Anterior cingulate cortex (tissue), 58 donors: ENCODE measurements at places on chromosomes 5 and 9.

DNA sequence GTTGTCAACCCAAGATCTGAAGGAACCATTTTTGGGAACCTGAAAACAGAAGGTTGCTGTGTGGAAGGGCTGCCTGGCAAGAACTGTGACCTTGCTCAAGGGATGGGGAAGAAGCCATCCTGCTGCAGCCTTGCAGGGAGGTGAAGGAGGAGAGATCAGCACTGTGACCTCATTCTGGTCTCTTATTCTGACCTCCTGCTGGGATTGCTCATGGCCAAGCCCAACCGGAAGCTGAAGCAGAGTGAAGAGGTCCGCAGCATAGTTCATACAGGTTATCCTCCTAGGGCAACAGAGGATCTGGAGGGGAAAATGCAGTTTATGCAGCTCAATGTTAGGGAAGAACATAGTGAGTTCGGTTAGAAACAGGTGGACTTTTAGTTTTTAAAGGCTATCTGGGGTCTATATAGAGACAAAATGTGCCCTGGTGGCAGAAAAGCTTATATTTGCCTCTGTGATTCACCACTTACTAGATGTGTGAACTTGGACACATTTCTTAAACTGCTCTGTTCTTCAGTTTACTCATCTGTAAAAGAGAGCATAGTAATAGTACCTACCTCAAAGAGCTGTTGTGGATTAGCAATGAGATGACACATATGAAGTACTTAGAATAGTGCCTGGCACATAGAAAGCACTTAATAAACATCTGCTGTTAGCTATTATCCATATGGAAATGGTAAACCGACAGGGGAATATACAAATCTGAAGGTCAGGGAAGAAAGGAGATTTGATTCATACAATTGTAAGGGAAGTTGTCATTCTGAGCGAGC, 57.9 kb upstream of the BNC2 start:
- DNase-seq: no peak

DNA sequence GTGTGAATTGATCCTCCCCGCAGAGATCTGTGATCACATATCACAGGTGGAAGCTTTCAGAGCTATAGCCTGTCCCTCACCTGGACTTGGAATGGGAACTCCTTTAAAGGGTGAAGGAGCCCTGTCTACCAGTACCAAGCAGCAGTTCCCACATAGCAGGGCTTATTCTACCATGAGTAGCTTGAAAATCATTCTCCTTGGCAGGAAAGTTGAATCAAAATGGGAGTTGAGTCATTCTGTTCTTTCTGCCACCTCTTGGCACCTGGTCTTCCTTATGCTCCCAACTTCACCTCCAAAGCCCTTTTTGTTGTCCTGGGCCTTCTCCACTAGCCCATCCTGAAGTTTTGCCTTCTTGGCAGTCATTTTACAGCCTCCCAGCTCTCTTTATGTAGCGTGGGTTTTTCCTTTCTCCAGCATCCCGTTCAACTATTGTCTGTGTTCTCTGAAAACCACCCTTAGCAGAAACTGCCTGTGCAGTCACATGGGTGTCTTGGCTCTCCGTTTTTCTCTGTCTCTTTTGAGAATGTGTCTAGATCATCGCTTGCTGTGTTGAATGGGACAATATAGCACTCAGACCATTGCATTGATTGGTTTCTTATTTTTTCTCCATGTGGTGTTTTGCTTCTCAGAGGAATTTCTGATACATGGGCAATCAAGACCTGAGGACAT, 222.2 kb downstream of the AOPEP start:
- no peak for DNase-seq

DNA sequence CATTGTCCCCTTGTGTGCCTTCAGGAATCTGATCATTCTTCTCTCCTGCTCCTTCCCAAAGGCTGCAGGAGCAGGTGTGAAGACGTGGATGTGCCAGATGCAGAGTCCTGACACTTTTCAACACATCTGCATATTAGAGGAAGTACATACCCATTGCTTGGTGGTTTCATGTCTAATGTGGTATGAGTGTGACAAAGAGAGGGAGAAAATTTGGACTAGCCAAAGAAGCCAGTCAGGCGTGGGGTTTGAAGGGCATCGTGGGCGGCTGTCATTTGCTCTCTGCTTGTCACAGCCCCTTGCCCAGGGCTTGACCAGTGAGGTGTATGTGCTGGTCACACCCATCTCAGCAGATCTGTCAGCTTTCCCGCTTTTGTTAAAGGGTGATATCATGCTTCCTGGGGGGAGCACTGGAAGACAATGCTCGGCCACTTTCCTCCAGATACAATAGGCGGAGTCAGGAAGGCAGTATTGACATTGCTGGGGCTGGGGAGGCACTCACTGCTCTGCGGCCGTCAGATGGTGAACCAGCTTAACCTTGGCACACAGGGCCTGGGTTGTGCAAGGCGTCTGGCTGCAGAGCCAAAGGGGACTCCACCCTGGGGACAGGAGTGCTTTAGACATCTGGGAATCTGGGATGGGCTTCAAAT, 8.6 kb downstream of the TEK start:
- DNase-seq: no peak

GRCh38 chr9:131008909-131009618, at the start of gene LAMC3:
TSS of gene LAMC3 (plus strand) at chr9:131009174. CDS start at chr9:131009215, 41 bp downstream.
- DNase-seq: no peak

GRCh38 chr9:138010861-138011260, 133.3 kb downstream of the CACNA1B start:
- no peak for DNase-seq

GRCh38 chr9:19470981-19471650, 62.3 kb downstream of the ACER2 start:
- no peak for DNase-seq

DNA sequence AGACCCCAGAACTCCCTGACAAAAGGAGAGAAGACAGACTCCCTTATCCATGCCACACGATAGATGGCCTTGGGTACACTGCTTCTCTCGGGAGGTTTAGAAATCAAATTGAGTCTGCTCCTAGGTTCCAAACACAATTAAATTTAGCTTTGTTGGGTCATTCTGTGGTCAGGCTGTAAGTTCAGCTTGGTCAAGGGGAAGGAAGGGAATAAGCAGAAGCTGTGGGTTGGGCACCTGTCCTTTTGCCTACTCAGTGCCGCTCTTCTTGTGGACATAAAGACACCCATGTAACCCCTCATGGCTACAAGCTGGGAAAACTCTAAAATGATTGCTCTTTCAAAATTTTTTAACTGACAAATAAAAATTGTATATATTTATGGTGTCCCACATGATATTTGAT, 19.1 kb upstream of the AK3 start:
- no peak for DNase-seq

DNA sequence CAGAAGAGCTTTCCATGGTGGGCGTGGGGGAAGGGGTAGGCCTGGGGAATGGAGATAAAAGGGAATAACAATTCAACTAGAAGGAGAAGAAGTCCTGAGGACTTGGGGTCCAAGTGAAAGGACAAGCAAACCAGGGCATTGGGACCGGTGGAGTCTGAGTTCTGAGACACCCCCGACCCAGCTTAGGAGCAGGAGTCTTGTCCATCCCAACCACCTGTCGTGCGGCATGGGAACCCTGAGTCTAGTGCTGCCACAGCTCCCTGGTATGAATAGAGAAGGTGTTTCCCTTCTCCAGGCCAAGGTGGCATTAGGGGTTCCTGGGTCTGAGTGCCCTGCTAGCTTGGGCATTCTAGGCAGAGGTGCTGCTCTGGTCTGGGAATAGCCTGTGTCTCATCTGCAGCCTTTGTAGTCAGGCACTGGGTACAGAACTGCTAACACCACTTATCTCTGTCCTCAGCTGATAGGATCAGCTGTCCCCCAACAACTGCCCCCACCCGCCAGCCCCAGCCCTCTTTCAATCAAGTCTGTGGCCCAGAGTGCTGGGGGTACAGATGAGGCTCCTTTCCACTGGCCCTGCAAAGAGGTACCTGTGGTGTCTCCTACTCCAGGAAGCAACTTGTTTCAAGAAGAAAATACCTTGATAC, 9.9 kb downstream of the HNRNPAB start:
- no peak for DNase-seq

GRCh38 chr9:114774524-114774923, 31.3 kb downstream of the TNFSF15 start:
- no peak for DNase-seq

- DNase-seq: no peak
Observed at GRCh38 chr5:138128334-138128733, 10.9 kb downstream of the NME5 start.

DNA sequence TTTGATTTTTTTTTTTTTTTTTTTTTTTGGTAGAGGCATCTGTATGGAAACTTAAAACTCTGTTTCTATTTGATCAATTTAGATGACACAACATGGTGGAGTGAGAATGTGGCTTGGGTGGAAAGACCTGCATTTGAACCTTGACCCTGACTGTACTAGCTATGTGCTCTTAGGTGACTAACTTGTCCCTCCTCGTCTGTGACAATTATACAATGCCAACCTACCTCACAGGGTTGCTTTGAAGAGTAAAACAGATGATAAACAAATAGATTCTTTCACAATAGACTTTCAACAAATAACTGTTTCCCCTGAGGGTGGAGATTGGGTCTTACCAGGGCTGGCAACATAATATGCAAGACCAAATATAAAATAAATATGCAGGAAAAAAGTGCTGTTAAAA, 109.3 kb downstream of the CRB2 start:
- no peak for DNase-seq

DNA sequence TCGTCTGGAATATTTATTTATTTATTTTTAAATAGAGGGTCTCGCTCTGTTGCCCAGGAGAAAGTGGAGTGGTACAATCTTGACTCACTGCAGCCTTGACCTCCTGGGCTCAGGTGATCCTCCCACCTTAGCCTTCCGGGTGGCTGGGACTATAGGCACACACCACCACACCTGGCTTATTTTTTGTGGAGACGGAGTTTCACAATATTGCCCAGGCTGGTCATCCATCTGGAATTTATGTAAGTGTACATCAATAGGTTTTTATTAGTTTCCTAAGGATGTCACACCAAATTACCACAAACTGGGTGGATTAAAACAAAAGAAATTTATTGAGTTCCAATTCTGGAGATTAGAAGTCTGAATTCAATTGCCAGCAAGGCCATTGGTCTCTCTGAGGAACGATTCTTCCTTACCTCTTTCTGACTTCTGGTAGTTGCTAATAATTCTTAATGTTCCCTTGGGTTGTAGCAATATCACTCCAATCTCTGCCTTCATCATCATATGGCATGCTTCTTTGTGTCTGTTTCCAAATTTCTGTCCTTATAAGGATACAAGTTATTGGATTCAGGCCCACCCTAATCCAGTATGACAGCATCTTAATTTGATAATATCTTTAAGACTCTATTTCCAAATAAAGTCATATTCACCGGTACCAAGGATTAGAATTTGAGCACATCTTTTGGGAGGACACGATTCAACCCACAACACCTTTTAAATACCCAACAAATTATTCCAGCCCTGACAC, 16.3 kb upstream of the RAD23B start:
- DNase-seq: no peak

GRCh38 chr5:178699681-178700253, 30.7 kb downstream of the ZNF354A start:
- DNase-seq: no peak

DNA sequence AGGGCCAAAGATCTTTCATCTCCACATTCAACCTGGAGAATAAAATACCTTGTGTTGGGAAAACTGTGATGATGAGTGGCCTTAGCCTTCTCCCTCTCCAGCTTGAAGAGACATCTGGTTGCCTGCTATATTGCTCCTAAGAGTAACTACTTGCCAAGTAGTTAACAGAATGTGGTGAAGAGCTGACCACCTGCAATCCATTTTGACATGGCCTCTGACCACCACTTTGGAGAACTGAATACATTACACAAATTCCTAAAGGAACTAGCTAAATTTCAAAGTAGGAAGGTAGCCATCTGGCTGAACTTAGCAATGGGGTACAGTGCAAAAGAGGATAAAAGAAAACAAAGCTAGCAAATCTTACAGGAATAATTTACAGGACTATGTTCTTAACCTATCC, 7.2 kb downstream of the TBCA start:
- DNase-seq: no peak

GRCh38 chr5:124919076-124919475, 172.6 kb upstream of the ZNF608 start:
- DNase-seq: no peak

DNA sequence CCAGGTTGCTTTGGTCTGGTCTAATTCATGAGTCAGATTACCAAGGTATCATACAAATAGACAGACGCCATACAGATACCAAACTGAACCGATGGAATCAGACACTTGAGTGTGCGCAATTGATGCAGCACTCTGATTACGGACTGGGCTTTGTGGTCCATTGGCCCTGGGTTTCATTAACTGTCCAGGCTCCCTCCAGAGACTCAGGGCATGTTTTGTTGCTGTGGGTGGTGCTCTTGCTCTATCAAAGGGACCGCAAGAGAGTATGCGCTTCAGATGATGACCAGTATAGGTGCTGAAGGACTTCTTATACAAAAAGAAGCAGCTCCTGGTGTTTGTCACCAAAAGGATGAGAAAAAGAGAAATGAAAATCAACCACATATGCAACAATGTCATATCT, 36.9 kb upstream of the ANKRD55 start:
- DNase-seq: no peak

GRCh38 chr9:77752554-77752953, 104.4 kb upstream of the GNA14 start:
- no peak for DNase-seq

GRCh38 chr5:57532513-57533497, 50.2 kb upstream of the ACTBL2 start:
- no peak for DNase-seq

DNA sequence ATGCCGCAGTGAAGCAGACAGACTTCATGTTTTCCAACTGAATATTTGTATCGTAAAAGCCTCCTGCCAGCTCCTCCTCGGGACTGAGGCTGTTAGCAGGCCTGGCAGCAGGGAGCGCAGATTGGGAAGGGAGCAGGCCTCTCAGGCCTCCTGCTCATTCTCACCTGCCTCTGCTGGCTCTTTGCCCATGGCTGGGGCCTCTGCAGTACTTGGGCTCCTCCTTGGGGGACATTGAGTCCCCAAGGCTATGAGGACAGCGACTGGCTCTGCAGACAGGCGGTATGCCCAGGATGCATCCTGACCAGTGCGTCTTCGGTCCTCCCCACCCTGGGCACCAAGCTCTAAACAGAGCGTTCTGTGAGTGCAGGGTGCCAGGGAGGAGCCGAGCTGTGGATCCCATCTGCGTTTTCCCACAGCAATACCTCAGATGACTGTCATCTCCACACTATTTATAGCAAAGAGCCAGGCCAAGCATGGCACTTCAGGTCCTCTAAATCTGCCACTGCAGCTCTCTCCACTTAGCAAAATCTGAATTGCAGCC, 38.7 kb downstream of the TSTD2 start:
- no peak for DNase-seq

GRCh38 chr5:84411832-84412605, 27.3 kb upstream of the EDIL3 start:
- no peak for DNase-seq

DNA sequence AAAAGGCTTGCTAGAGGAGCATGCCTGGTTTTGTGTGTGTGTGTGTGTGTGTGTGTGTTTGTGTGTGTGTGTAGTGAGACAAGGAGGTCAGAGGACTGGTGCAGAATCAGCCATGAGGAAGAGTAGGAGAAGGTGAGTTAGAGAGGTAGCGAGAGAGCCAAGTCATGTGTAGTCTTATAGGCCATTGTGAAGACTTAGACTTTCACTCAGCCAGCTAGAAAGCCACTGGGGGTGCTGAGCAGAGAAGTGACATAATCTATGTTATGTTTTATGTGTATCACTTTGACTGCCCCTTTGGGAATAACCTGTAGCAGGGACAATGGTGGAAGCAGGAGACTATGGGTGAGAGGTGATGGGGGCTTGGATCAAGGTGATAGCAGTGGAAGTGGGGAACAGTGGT, 180.5 kb upstream of the CLINT1 start:
- no peak for DNase-seq
